Germinal center (tissue), 1 donor: ENCODE measurements at places on chromosomes 5 and 9.

DNA sequence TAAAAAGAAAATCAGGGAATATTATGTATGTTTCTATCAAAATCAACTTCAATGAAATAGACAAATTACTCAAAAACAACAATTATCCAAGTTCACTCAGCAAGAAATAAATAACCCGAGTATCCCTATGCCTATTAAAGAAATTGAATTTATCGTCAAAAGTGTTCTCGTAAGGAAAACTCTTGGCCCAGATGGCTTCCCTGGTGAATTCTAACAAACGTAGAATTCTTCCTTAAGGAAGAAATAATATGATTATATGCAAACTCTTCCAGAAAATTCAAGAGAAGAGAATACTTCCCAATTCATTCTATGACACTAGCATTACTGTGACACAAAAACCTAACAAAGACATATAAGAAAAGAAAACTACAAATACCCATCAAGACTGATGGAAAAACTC, 29.7 kb downstream of the FAM78A start:
- DNase-seq: no peak

GRCh38 chr5:68424799-68425537, 209.4 kb downstream of the PIK3R1 start:
- DNase-seq: no peak

GRCh38 chr5:20959347-20959746, 971.3 kb upstream of the CDH18 start:
- no peak for DNase-seq

GRCh38 chr5:143480001-143480400, 76.5 kb upstream of the NR3C1 start:
- no peak for DNase-seq

DNA sequence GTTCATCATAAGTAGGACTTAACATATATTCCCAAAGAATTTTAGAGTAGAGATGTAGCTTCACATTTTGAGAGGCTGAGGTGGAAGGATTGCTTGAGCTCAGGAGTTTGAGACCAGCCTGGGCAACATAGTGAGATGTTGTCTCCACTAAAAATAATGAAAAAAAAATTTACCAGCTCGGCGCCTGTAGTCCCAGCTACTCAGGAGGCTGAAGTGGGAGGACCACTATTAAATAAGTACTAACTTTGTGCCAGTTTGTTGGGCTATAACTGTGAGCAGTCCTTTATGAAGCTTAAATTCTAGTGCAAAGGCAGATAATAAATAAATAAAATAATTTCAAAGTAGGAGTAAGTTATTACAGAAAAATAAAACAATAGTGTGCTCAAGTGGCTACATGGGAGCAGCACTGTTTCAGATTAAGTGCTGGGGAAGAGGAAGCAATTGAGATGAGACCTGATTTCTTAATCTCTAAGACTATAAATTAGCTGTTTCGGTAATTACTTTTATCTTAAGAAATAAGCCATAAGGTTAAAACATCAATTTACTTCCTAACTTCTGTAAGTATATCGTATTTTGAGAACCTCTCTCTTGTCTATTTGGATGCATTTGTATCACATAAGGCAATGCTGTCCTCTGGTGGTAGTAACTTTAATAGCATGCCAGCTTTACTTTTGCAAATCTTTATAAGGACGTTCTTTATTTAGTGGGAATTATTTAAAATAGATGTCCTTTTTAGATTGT, 98.9 kb downstream of the CSNK1G3 start:
- peak; percentile 31 for DNase-seq

- no peak for DNase-seq
Observed at GRCh38 chr5:142831009-142831383, 60.8 kb downstream of the ARHGAP26 start.

DNA sequence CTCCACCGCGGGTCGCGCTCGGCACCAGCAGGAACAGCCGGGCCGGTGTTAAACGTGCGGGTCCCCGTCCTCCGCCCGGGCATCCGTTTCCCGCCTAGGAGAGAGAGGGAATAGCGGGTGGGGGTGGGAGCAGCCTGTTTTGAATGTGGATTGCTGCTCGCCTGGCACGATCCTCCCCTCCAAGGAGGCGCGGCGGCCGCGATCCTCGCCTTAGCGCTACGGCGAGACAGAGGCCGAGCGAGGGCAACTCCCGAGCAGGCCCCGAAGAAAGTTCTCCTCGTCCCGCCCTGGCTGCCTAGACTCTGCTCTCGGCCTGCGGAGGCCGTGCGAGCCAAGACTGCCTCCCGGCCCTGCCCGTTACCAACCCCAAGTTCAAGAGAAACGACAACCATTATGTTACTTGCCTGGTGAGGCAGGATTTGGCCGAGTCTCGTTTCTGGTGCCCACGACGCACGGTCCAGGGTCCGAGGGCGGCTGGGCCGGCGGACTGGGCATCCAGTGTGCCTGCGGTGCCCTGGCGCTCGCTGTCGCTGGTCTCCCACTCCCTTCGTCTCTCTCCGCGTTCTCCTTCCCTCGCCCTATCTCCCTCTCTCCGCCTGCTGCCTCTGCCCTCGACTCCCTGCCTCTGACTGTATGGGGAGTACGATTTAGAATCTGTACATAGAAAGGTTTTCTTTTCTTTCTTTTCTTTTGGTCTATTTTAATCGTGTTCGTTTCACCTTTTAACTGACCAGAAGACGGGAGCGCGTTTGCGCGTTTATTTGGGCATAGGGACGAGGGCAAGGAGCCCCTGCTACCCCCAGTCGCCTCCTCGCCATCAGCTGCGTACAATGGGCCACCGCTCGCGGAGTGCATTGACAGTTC, 724 bp downstream of the NR2F1-AS1 start:
- DNase-seq: no peak

DNA sequence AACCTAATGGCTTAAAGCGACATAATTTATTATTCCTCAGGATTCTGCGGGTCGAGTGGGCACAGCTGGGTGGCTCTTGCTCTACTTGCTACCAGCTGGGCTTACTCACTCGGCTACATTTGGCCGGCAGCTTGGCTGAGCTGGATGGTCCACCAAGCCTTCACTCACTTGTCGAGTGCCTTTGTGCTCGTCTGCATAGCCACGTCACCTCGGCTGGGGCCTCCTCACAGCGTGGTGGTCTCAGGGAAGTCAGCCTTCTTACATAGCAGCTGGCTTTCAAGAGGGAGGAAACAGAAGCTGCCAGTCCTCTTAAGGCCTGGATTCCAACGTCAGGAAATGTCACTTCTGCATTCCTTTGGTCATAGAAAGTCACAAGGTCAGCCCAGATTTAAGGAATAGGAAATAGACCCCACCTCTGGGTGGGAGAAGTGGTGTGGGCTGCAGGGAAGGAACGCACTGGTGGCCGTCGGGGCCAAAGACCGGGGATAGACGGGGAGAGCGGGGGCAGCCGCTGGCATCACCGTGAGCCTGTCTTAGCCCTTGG, 75.1 kb upstream of the RUFY1 start:
- no peak for DNase-seq

GRCh38 chr5:120677481-120677880, 213.4 kb downstream of the PRR16 start:
- DNase-seq: no peak
